Natural killer cell treated with Interleukin-12 subunit alpha and Interleukin-12 subunit beta and Interleukin-15 and Interleukin-18, amount 100 ng/mL, for 72 hours (primary cell): ENCODE measurements at places on chromosomes 2 and 18.

DNA sequence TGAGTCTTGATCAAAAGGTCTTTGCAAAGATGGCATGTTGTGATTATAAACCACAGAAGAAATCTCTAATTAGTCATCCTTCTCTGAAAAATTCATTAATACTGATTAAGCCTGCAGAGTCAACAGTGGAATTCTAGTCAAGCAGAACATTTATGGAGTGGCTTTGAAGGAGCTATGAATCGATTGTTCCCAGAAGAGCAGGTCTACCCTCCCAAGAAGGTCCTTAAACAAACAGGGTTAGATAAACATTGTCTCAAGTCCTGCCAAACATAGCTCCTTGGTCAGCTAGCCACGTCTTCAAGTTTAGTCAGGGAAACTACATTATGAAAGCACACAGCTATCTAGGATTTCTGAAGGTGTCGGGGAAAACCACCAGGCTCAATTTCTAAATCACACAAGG lies 88.9 kb downstream of the ITGA4 start:
- DNase-seq = no peak

GRCh38 chr18:13501891-13502290 lies 224.5 kb downstream of the FAM210A start:
- no peak for DNase-seq

- no peak for DNase-seq
These were observed 494 bp downstream of the HNRNPLL start for GRCh38 chr2:38602136-38602731.

GRCh38 chr18:35038881-35039491 lies 2.2 kb upstream of the MAPRE2 start:
- DNase-seq = no peak

DNA sequence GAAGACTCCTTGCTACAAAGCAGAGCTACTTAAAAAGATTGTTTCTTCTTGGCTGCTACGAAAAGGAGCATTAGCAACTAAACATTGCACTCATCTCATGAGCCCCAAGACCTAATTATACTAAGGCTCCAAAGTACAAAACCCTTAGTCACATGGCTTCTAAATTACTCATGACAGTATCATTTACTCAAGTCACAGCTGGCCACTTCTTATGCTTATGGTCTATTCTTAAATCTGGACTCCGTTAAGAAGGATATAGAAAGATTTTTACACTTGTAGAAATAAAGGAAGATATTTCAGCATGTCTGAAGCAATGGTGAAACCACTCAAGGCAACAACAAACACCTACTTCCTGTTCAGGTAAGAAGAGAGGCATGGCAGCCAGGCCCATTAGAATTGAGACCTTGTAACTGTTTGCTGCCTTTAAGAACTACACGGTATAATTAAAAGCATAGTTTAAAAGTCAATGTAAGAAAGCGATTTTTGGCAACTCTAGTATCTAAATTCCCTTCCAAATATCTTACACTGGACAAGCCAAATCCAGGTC lies 12.7 kb downstream of the ANKRD44 start:
- no peak for DNase-seq

GRCh38 chr2:190533968-190534309 lies 583 bp downstream of the NEMP2 start:
- DNase-seq = no peak

DNA sequence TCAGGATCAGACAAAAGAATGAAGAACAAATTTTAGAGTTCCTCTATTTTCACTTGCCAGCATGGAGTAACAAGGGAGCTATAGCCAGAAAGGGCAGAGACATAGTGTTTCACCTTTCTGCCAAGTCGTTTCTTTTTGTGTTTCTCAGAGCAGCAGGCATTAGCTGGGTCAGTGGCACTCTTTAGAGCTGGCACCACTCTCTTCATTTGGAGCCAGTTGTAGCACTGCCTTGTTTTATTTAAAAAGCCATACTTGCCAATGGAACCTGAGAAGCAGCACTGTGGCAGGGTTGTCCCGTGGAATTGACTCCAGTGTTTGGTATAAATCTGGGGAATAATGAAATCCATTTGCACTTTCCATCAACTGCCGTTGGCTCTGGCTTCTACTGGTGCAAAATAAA lies 64.0 kb downstream of the LRRTM4 start:
- no peak for DNase-seq

DNA sequence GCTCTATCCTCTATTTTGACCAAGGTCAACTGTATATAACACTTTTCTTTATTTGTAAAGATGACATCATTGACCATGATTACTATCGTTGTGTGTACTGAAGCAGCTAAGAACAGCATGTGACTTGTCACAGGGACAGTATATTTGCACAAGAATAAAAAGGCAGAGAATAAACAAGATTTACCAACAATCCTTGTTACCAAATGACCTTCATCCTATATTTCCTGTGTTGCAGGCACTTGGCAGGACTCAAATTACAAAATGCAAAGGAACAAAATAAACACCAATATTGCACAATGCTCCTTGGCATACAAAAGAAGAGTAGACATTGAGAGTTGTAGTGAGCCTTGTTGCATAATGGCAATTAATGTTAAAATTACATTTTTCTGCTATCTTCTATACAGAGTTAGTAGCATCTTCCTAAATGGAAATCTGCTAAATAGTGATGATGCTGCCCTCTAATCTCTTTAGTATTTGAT lies 61.8 kb downstream of the RFTN2 start:
- DNase-seq = no peak

GRCh38 chr18:13437796-13438506 lies 219.4 kb downstream of the LDLRAD4 start:
- DNase-seq = no peak

- no peak for DNase-seq
These were observed 313.0 kb downstream of the CDH2 start for GRCh38 chr18:27863780-27864430.

- DNase-seq = no peak
These were observed 656.4 kb downstream of the MBD2 start for GRCh38 chr18:53567929-53568574.

DNA sequence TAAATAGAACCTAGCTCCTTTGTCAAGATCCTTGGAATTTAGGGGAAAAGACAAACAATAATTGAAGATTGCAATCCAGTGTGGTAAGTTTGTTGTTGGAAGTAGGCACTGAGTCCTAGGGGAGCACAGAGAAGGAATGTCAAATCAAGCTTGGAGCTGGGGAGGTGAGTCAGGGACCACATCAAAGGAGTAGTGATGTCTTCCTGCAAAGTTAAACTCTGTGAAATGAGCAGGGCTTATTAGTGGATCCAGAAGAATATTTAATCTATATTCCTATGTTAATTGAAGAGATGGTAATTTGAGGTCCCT lies 41.7 kb upstream of the NABP1 start:
- DNase-seq = no peak

GRCh38 chr2:129798626-129799025 lies 180.8 kb upstream of the RAB6C start:
- DNase-seq = no peak

DNA sequence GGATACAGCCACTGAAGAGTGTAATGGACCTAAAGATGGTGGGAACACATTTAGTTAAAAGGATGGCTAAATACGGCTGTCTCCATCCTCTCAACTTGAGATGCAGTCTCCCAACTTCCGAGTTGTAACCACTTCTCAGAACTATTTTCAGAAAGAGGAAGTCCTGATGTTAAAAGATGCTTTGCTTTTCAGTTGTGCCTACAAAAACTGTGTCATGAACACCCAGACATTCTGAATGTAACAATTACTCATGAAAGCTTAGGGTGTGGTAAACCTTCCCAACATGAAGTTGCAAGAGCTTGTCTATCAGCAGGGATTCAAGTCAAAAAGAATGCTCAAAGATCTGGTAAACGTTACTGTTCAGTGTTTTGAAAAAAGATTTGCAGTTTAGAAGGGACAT lies 147.9 kb downstream of the DOCK10 start:
- no peak for DNase-seq

DNA sequence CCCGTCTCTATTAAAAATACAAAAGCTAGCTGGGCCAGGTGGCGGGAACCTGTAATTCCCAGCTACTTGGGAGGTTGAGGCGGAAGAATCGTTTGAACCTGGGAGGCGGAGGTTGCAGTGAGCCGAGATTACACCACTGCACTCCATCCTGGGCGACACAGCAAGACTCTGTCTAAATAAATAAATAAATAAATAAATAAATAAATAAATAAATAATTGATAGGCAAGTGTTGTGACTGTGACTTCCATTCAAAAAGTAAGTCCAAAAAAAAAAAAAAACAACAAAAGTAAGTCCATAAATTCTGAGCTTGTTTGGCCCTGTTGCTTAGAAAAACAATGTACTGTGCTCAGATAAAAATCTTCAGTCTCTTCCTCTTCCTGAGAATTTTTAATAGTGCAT lies 2.2 kb downstream of the STON1 start:
- DNase-seq = no peak

GRCh38 chr2:86012007-86012712 lies 93.5 kb downstream of the POLR1A start:
- DNase-seq = no peak

- DNase-seq = no peak
These were observed 33.8 kb upstream of the DNAJC10 start for GRCh38 chr2:182682210-182682609.

- DNase-seq = no peak
These were observed at the start of gene ACVR2A for GRCh38 chr2:147844697-147845410. Gene ACVR2A (plus strand): TSS chr2:147845029. CDS start chr2:147845153, 124 bp downstream.

DNA sequence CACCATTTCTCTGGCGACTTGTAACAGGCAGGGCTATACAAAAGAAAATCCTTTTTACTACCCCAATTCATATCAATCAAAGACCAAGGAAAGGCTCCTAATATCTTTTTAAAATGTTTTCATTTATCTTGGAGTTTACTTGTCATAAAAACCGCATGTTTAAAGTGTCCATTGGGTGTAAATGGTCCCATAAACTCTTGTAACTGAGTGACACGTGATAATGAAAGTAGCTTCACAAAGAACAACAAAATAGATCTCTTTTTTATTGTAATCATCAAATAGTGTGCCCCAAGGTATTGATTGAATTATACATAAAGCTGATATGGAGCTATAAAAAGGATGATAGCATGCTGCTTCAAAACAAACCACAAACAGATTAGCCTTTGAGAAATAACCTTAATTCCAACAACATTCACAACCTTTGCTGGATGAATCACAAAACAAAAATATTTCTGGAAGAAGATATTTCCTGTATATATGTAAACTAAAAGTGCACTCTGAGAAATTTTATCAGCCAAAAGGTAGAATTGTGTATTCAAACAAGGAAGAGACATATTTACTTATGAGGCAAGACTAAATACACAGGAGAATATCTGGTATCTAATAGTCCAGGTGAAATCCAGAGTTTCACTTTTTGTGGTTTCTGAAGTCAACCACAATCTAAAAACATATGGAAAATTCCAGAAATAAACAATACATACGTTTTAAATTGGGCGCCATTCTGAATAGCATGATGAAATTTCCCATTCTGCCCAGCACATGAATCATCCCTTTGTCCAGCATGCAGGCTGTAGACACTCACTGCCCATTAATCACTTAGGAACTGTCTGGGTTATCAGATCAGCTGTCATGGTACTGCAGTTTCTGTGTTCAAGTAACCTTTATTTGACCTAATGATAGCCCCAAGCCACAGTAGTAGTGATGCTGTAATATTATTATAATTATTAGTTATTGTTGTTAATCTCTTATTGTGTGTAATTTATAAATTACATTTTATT lies 237.5 kb downstream of the PIK3C3 start:
- no peak for DNase-seq

DNA sequence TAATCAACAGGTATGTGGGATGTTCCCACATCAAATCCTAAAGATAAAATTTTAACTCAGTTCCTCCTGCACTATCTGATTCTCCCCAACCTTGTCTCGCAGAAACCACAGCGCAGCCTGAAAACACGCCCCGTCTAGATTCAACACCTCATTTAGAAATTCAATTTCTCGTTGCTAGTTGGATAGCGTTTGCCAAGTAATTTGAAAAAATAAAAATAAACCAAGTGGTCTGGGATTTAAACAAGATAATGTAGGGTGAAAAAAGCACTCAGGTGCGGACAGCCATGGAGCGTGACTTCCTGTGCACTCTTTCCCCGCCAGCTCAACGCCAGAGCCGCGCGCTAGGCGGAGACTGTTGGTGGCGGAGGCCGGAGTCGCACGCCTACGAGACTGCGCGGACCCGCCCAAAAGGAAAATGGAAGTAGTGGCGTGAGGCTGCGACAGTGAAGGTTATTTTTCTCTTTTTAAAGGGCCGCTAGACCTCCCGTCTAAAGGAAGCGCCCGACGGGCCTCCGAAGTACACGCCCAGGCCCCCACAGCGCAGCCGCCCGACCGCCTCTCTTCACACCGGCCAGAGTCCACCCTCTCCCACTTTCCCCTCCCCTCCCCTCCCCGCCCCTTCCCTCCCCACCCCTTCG lies 615 bp upstream of the CCNT2 start:
- DNase-seq = no peak

DNA sequence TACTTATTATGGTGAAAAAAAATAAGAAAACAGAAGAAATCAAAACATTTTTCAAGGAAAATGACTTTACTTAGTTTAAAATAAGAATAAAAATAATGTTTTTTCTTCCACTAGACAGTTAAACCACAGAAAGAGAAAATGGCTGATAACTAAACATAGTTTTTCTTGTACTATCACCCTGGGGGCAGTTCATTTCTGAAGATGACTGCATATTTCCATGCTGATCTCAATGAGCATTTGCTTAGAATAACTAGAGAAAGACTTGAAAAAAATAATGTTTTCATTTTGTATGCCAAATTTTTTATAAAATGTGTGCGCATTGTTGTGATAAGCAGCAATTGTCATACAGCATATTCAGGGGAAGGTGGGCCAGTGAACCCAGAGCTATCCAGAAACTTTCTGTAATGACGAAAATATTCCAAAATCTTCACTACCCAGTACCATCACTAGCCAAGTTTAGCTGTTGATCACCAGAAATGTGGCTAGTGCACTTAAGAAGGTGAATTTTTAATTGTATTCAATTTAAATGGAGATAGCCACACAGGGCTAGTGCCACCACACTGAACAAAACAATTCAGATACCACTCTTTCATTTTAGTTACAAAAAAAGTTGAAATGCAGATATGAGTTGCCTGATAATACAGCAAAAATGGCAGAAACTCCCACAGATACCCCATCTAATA lies 513.4 kb upstream of the NETO1 start:
- DNase-seq = no peak

DNA sequence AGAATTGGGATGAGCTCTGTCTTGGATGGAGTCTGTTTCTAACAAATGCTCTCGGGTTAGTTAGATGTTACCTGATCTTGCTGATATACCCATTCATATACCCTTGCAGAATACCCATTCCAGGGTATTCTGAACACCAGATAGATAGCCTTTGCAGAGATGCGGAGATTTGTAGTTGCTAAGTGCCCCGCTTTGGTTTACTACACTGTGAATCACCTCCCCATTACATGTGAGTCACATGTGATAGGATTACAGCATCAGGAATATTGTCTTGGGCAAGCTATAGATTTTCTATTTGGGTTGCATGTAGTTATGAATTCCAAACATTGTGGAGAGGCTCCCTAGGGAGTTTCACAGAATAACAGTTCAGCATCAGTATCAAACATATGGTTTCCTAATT lies 3.8 kb downstream of the VSNL1 start:
- DNase-seq = no peak
